Activated gamma-delta T cell treated with Interleukin-2 at 50 U/mL for 16 hours (primary cell): ENCODE measurements at places on chromosomes 2 and 18.
A peak's percentile ranks its signal among the peaks of the same experiment; 100 is the strongest.

- DNase-seq, result no peak
Observed at GRCh38 chr18:64752707-64753106, 603.8 kb upstream of the LINC00305 start.

- DNase-seq, result no peak
Observed at GRCh38 chr2:18900691-18901141, 311.3 kb upstream of the NT5C1B start.

GRCh38 chr2:3429066-3429610 is 49.6 kb downstream of the TRAPPC12 start:
- no peak for DNase-seq

- DNase-seq, result no peak
Observed at GRCh38 chr2:232203936-232204335, 174.6 kb upstream of the ALPP start.

GRCh38 chr2:50397992-50398765 is 633.8 kb downstream of the NRXN1 start:
- DNase-seq, result no peak

- peak; percentile 61 for DNase-seq
Observed at GRCh38 chr2:1817256-1818051, 73.1 kb upstream of the PXDN start.

DNA sequence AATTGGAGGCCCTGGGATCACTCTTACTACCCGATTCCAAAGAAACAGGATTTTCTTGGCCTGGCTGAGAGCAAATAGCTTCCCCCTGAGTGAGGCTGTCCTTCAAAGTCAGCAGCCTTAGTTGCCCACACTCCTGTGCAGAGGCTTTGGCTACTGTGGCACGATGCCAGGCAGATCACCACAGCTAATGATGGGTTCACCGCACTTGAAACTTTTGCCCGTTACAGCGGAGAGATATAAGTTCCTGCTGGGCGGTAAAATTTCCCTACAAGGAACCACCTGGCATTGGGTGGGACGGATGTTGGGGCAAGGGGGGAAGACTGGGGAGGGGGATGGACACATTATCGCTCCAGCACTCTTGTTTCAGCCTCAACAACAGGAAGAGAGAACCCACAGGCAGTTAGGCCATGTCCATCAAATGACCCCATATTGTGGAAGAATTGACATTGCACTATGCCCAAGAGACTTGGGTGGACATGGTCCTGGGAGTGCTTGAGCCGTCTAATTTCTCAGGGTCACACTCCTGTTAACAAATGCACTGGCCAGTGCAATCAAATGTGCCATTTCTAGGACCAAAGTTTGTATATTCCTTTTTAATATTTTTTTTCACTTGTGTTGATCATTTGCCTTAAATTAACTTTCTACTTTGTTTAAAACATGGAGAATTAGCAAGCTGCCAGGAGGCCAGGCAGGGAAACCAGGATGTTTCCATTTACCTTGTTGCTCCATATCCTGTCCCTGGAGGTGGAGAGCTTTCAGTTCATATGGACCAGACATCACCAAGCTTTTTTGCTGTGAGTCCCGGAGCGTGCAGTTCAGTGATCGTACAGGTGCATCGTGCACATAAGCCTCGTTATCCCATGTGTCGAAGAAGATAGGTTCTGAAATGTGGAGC is 4.4 kb downstream of the IL1B start:
- no peak for DNase-seq

- no peak for DNase-seq
Observed at GRCh38 chr2:178328037-178328436, 122.9 kb downstream of the PRKRA start.

DNA sequence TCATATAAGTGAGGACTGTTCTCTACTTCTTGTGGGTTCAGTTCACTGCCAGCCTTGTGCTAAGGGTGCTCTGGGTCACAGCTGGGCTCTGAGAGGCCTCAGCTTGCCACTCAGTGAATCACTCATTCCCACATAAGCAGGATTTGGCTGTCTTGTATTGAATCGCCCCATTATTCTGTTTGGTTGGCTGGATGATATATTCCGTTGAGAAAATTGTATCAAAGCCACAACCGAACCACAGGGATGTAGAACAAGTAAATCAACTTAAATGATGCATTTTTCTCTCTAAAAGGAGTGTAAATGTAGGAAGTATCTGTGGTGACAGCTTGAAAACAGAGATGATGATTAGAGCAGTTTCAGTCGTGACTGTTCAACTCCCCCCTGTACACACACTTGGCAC is 39.6 kb downstream of the TTC39C start:
- DNase-seq, result no peak

DNA sequence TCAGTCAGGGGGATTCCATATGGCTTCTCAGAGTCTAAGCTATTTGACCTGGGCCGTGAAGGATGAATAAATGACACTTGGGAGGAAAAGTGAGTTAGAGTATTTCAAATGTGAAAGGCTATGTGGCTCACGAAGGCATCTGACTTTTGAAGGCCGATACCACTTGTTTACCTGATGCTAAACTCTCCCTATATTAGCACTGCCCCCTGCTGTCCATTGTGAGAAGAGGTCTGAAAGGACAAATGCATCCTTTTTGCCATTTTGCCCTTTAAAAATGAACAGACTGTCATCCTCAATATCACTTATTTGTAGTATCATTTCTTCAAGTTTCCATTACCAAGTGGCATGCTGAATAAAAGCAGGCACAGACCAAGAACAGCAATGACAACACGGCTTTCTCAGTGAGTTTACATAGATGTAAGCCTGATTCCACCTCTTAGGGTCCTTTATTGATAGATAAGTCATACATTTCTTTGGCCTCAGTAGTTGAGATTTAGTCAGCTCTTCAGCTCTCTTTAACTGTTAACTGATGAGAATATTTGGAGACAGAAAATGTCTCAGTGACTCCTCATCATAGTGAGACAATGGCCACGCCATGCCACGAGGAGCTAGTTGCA is 40.1 kb downstream of the DOCK10 start:
- DNase-seq, result peak; percentile 70
